Esophagus squamous epithelium (tissue), 5 donors: ENCODE measurements at places on chromosomes 16 and 17.

- DNase-seq, result no peak
Observed at GRCh38 chr17:79565606-79566250, 45.1 kb downstream of the RBFOX3 start.

DNA sequence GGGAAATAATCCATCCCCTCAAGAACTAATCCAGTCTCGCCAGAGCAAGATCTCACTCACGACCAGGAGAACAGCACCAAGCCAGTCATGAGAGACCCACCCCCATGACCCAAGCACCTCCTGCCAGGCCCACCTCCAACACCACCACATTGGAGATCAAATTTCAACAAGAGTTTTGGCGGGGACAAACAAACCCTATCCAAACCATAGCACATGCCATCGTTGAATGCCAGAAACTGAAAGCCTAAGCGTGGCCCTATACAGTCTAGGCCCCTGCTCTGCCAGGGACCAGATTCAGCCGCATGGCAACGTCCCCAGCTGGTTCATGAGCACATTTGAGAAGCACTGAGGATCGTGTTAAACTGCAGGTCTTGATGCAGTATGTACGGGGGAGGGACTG lies 57.3 kb downstream of the AXIN2 start:
- no peak for DNase-seq

DNA sequence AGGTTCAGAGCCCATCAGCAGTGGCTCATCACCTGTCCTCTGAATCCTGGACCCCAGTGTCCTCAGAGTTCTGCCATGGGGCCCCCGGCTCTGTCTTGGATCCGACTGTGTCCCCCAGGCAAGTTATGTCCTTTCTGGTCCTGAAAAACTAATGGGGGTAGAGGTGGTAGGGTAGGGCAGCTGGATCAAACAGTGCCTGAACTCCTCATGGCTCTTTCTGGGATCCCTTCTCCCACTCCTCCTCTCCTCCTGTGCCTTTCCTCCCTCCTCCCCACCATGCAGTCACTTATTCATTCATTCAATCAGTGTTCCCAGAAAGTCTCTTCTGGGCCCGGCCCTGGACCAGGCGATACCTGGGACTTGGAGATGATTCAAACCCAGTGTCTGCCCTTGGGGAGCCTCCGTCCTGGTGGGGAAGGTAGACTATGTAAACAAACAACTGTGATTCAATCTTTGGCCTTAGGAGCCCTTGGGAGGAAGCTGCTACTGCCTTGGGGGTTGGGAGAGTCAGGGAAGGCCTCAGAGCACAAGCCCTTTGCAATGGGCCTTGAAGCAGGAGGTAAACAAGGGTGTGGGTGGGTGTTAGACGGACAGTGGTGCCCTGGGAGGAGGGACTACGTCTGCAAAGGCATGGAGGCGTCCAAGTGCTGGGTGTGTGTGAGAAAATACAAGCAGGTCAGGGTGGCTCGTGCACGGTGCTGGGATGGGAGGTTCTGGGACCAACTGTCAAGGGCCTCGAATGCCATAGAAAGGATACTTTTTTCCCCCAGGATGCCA lies 6.4 kb upstream of the FAM83G start:
- no peak for DNase-seq

DNA sequence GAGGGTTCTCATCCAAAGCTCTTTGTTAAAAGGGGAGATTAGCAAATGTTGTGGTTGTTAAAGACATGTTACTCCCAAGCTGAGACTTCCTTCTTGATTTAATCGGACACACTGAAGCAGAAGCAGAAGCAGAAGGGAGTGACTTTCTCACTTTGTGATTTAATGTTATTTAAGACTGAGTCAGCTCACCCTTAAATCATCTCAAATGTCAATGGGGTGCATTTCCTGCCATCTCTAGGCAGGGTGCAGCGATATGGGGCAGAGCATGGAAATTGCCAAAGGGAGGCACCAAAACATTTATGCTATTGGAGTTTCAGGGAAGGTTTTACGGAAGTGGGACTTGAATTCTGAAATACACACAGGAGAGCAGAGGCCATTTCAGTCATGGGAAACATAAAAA lies 283.6 kb downstream of the ABCC12 start:
- DNase-seq, result no peak

- no peak for DNase-seq
Observed at GRCh38 chr16:53509906-53510703, 7.1 kb upstream of the AKTIP start.

GRCh38 chr16:14242769-14243168 lies 171.7 kb downstream of the MRTFB start:
- no peak for DNase-seq

DNA sequence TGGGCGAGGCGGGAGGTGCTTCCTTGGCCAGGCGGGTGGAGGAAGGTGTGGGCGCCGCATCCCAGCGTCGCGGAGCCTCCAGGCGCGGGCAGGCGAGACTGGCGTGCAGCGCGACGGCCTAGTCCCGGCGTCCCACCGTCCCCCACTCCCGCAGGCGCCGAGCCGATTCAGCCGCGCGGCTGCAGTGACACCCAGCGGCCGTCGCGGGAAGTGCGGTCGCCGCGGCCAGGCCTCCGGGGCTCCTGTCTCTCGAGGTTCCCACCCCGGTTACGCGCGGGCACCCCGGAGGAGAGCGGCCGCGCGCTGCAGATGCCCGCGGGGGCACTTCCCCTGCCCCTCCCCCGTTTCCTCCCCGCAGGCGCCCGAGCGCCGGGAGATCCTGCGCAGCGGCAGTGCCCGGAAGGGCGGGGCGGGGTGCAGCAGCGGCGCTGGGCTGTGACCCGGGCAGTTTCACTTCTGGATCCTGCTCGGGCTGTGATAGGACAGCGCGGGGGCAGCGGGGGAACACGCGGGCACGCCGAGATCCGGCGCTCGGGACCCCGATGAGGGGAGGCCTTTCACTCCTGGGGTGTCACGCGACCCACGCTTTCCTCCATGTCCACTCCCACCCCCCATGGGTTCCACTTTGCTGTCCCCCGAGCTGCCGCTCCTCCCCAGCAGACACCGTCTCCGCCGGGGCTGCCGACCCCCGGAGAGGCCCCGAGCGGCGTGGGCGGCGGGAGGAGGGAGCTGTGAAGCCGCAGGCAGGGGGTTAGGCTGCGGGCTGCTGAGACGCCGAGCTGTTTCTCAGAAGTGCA lies 16.6 kb downstream of the GRB7 start:
- peak; percentile 73 for DNase-seq

GRCh38 chr17:34390649-34391048 lies 27.6 kb upstream of the CCL1 start:
- DNase-seq, result no peak

DNA sequence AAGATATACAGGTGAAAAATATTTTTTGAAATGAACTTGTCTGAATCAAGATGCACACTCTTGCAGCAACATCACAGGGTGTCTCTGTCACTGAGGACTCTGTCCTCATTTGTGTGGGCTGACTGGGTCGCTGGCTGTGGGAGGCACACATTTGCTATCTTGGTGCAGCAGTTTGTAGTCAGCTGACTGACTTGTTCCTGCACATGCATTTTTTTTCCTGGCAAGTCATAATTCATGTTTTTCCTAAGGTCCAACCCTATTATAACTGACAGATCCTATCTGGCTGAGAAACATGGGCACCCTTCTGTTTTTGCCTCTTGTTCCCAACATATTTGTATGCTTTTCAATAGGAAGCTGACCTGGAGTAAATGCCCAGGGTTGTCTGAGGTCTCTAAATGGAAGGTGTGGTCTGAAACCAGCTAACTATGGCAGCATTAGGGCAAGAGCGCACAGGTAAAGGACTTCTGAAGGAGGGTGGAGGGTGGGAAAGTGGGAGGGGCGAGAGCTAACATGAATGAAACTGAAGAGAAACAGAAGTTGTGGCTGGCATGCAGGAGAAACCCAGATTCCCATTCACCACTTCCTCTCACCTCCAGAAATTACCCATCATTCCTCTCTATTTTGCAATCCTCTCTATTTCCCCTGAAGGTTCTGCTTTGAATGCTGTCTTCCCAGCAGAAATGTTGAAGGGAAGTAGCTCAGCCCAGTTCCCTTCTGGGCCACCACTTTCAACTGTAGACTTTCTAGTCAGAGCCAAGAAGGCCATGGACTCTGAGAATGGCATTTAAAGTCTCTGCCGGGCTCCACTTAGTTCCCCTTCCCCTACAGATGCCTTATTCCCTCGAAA lies 166.1 kb downstream of the PRKCA start:
- no peak for DNase-seq

DNA sequence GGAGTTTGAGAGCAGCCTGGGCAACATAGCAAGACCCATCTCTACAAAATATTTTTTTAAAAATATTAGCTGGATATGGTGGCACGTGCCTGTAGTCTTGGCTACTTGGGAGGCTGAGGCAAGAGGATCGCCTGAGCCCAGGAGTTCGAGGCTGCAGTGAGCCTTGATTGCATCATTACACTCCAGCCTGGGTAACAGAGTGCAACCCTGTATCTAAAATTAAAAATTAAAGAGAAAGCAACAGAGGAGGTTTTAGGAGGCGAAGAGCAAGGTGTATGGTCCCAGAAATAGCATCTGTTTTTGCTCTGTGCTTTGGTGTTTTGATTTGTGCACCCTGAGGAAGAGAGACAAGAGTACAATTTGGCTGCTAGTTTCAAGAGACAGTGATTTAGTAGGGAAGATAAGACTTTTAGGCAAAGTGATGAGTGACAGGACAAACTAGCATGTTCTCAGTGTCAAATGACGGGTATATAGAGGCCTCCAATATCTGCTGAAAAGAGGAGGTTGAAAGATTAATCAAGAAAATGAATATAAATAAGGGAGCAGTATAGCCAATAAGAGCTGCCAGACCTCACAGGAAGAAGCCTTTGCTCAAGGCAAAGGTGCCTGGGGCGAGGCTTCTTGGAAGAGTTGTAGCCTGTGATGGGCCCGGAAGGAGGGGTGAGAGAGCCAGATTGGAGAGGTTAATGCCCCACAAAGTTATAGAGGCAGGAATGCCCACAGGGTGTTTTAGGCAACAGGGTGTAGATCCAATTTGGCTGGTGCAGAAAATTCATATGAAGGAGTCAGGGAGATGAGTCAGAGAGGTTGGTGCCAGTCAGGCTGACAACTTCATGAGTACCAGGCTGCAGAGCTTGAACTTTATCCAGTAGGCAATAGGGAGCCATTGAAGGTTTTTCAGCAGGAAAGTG lies 11.4 kb downstream of the HLF start:
- DNase-seq, result no peak

DNA sequence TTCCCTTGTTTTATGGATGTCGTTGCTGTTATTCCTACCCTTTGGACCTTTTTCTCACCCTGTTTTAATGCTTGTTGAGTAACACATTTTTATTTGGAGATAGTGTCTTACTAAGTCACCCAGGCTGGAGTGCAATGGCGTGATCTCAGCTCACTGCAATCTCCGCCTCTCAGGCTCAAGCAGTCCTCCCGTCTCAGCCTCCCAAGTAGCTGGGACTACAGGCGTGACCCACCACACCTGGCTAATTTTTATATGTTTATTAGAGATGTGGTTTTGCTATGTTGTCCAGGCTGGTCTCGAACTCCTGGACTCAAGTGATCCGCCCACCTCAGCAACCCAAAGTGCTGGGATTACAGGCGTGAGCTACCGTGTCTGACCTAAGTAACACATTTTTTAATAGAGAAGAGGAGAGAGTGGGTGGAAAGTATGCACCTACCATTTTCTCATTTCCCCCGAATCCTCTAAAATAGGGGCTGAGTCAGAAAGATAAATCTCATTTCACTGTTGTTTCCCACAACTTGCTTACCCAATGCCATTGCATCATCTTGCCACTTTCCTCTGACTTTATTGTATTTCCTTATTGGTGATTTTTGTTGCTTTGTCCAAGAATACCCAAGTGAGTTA lies 7.0 kb downstream of the DHX40 start:
- DNase-seq, result no peak

GRCh38 chr17:60039847-60040442 lies 38.8 kb downstream of the HEATR6 start:
- DNase-seq, result no peak

DNA sequence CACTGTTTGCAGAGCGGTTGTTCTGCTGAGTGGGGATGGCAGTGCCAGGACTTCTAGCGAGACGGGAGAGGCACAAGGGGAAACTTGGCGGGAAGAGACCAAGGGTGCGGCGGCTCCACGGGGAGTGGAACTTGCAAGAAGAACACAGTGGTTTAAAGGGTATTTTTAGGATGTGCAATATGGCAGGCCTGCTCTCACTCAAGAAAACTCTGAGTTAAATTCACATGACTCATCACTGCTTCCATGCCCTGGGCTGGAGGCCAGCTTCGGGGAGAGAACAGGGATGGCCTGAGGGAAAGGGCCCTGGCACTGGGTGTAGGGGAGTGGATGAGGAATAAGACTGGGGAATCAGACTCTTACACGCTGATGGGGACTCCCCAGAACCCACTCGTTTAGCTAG lies 13.3 kb upstream of the CD300LD start:
- DNase-seq, result no peak

DNA sequence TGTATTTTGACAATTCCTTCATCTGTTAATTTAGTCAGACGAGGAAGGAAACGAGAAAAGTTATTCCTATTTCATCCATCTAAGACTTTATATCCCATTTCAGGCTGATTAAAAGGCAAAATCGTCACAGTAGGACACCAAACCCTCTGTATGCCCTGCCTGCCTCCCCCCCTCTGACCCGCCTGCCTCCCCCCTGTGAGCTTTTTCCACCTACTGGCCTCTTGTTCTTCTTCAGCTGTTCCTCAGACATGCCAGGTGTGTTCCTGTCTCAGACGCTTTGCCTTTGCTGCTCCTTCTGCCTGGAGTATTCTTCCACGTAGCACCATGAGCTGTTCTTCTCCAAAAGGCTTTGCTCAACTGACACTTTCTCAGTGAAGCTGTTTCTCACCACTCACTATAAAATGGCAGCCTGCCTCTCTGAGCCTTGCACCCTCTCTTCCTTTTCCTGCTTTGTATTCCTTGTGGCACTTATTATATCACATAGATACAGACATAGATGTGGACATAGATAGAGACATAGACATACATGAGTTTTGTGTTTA lies 723.4 kb downstream of the MAF start:
- no peak for DNase-seq

DNA sequence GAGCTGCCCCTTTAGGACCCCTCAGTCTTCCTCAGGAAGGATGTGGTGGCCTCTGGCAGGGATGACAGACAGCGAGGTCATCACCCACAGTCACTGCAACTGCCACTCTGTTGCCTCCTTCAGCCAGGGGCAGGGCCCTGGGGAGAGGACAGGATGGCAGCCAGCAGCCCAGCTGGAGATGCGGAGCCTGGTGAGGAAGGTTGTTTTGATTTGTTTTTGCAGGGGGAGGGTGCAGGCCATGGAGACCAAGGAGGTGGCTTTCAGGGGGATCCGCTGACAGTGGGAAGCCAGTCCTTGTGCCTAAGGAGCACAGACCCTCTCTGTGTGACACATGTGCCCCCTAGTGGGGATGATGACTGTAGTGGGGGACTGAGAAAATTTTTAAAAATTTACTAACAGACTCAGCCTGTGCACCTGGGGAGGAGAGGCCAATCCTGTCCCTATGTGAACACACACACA lies 7.4 kb downstream of the PRCD start:
- DNase-seq, result no peak

GRCh38 chr17:9218911-9219310 lies 197.6 kb downstream of the NTN1 start:
- no peak for DNase-seq

- no peak for DNase-seq
Observed at GRCh38 chr17:35725802-35726126, 5.7 kb upstream of the RASL10B start.

GRCh38 chr16:53131363-53132071 lies 76.7 kb downstream of the CHD9 start:
- no peak for DNase-seq

DNA sequence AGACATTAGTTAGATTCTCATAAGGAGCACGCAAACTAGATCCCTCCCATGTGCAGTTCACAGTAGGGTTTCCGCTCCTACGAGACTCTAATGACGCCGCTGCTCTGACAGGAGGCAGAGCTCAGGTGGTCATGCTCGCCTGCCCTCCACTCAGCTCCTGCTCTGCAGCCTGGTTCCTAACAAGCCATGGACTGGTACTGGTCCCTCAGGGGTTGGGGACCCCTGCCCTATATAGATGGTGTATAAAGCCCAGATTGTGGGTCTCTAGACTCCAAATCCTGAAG lies 52.1 kb upstream of the LYRM9 start:
- DNase-seq, result no peak
